ENCODE measurements at places on chromosomes 7 and 10.

- no peak for DNase-seq
Observed at GRCh38 chr10:102753718-102754117, 10.0 kb downstream of the WBP1L start.

DNA sequence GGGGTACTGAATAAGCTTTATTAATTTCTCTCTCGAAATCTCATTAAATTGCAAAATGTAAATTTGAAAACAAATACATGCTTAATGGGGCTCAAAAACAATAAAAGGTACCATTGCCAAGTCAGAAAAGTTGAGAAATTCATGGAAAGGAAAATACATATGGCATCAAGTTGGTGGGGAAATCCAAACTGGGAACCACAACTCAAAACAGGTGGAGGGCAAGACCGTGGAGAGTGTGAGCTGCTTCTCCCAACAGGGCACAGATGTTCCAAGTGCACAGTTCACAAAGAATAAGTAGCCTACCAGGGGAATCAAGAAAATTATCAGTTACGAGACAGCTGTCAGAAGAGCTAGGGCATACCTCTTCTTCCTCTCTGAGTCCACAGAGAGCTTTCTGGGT, 26.6 kb downstream of the MKX start:
- DNase-seq: no peak

DNA sequence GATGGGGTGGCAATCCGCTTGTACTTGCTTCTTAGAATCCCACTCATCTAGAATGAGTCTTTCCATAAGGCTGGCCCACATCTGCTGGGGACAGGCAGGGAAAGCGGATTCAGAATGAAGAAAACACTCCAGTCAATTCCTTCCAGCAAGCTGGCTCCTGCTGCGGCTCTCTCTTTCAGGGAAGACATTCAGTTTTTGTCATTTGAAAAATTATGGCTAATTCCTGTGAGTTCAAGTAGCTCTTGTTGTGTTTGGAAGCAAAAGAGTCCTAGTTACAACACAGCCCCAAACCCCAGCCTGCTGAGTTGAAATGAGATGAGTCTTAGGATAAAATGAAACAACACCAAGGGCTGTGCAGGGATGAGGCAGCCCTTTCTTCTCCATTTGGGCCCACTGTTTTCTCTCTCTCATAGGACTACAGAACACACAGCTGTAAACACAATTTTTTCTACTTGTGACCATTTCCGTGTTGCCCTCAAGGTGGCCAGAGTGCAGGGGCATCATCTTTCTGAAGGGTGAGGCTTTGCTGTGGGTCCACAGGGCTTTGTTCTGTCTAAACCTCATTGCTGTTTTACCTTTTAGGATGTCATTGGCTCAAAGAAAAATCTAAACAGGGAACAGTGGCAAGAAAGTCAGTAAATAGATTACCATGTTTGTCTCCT, 90.8 kb upstream of the EEPD1 start:
- DNase-seq: no peak

DNA sequence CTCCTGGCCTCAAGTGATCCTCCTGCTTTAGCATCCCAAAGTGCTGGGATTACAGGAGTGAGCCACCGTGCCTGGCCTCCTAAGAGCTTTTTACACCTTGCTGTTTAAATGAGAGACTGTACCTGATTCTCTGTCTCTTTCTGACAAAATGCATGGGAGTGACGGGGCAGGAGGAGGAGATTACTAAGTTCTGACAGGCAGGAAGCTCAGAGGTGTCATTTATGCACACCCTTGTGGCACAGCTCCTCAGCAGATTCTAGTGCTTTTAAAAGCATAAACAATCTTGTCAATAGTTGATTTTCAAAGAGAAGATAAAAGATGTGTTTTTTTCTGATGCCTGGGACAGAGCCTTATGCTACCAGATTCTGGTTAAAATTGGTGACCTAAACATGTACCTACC, 39.7 kb upstream of the STEAP4 start:
- no peak for DNase-seq

GRCh38 chr10:104639590-104640338, 1.3 kb upstream of the SORCS3 start:
- DNase-seq: no peak

DNA sequence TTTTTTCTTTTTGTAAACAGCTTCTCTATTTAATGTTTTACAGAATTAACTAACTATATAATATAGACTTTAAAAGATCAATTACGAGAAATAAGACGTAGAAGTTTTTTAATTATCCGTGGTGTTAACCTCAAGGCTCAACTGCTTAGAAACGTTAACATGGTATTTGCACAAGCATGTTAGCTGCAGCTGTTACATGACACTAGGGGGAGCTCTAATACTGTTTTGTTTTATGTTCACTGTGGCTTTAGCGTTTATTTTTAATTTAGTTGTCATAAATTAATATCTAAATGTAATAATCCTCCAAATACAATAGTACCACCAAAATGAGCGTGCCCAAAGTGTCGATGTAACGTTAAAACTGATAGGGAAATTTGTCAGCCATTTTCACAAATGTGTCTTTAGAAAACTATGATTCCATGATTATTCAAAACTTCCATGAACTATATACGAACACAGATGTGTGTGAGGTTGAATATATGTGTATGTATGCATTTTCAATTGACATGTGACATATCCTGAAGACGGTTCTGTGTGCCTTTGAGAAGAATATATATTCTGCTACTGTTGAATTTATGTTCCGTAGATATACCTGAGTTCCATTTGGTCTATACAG, 828.8 kb upstream of the MBL2 start:
- DNase-seq: no peak

- DNase-seq: no peak
Observed at GRCh38 chr10:15863323-15863722, 3.0 kb upstream of the MINDY3 start.

- no peak for DNase-seq
Observed at GRCh38 chr10:114294549-114294948, 55.5 kb downstream of the VWA2 start.
